AG08396 (cell line): ENCODE measurements at places on chromosomes 12 and 14.

DNA sequence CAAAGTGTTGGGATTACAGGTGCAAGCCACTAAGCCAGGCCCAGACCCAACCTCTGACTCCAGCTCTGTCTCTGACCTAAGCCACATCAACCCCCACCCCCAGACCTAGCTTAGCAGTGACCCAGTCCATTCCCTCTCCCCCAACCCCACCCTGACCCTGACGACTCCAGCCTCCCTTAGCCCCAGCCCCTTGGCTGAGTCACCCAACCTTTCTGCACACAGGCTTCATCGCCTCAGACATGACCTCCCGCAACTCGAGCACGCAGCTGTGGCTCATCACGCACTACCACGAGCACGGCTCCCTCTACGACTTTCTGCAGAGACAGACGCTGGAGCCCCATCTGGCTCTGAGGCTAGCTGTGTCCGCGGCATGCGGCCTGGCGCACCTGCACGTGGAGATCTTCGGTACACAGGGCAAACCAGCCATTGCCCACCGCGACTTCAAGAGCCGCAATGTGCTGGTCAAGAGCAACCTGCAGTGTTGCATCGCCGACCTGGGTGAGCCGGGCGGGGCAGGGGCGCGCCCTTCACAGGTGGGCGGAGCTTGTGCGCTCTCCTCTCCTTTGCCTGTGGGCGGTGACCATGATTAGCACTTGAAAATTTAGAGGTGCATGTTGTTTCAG is 7.8 kb downstream of the ACVRL1 start:
- DNase-seq = no peak

- DNase-seq = no peak
These were observed 97.0 kb downstream of the CMKLR1 start for GRCh38 chr12:108241986-108242703.

GRCh38 chr12:30679241-30679640 is 16.4 kb downstream of the IPO8 start:
- no peak for DNase-seq

GRCh38 chr12:119642986-119643385 is 24.9 kb upstream of the PRKAB1 start:
- no peak for DNase-seq

- DNase-seq = no peak
These were observed 200.7 kb downstream of the PCNX1 start for GRCh38 chr14:71107921-71108320.
